ENCODE measurements at places on chromosomes 4 and X. TPM values are rescaled to one million over a fixed set of nuclear protein-coding genes. Genes with fewer than 3 reads are reported as not detected.

The USP17L11 gene
- total RNA-seq, result not detected

The PWWP3B gene
- 12.7 TPM for total RNA-seq

The GRPR gene
- 1.3 TPM for total RNA-seq

The DUSP21 gene
- total RNA-seq, result not detected

The CXCL10 gene
- 0.41 TPM for total RNA-seq

The P2RY10 gene
- not detected for total RNA-seq

The PDLIM3 gene
- total RNA-seq, result 11.2 TPM

The HHIP gene
- 120 TPM for total RNA-seq

The RPL39 gene
- 336 TPM for total RNA-seq

The ARHGAP24 gene
- total RNA-seq, result 13.4 TPM

The CABS1 gene
- total RNA-seq, result not detected

The CT45A2 gene
- total RNA-seq, result not detected

The STPG2 gene
- total RNA-seq, result 2.1 TPM

The AMBN gene
- total RNA-seq, result not detected

The KLKB1 gene
- total RNA-seq, result 1.7 TPM

DNA sequence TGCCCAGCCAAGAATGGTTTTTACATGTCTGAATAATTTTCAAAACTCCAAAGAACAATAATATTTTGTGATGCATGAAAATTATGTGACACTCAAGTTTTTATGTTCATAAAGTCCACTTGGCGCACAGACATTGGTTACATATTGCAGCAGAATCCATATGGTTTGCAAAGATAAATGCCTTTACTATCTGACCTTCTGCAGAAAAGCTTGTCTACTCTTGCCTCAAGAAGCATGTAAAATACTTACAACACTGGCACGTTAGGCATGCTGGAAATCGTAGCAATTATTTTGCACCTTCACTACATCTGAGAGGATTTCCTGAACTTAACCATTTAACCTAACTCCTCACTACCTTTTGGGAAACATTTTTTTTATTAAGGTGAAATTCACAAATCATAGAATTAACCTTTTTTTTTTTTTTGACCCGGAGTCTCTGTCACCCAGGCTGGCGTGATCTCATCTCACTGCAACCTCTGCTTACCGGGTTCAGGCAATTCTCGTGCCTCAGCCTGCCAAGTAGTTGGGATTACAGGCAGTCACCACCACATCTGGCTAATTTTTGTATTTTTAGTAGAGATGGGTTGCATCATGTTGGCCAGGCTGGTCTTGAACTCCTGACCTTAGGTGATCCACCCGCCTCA is 3.5 kb upstream of the XG start:
- DNase-seq, result no peak

DNA sequence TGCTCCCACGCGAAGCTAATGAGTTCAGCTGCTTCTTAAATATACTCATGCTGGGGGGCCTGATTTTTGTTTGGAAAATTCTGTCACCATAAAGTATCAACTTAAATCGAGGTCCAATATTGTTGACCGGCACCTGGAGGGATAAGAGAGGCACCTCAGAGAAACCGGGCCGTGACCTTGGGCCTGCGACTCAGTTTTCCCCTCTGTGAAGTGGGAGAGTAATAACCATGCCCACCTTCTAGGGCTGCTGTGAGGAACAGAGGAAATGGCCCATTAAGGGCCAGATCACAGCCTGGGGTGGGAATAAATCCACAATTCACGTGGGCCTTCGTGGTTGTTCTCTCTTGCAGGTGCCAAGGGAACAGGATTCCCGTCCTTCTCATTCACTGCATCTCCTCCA is 39.4 kb downstream of the ZBTB49 start:
- DNase-seq, result no peak

GRCh38 chr4:93788712-93789111 is 39.8 kb upstream of the ATOH1 start:
- no peak for DNase-seq

DNA sequence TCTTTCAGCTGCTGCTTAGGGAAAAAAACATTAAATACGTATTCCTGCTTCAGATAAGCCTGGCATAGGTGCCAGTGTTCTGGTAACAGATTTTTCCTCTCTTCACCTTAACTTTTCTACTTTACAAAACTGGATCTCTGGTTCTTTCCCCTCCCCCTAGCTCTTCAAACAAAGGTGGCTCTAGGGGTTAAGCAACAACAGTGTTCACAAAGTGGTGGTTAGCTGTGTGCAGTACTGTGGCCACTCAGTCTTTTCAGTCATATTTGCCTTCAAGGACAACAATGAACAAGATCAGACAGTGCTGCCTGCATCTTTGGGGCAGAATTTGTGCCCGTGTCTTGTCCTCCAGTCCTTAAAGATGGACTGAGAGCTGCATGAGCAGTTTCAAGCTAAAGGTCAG is 15.1 kb upstream of the RGN start:
- no peak for DNase-seq

- DNase-seq, result no peak
These were observed 96.5 kb upstream of the PGRMC2 start for GRCh38 chr4:128384091-128384520.

DNA sequence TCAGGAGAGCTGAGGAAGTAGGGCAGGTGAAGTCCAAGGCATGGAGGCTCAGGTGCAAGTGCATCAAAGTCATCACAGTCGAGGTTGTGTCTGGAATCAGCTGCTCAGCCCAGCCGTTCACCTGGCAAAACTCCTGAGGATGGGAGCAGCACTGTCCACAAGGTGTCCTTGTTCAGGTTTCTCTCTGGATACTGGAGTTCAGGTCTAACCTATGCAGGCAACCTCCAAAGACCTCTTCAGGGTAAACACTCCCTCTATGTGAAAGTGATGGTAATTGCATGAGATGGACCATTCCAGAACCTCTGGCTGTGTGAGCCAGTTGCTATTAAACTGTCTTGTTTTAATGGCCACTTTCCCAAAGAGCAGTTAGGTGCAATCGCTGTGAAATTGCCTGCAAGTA is 120.2 kb upstream of the PSAPL1 start:
- DNase-seq, result no peak

- DNase-seq, result no peak
These were observed 53.3 kb downstream of the CAMK2D start for GRCh38 chr4:113708250-113708649.

DNA sequence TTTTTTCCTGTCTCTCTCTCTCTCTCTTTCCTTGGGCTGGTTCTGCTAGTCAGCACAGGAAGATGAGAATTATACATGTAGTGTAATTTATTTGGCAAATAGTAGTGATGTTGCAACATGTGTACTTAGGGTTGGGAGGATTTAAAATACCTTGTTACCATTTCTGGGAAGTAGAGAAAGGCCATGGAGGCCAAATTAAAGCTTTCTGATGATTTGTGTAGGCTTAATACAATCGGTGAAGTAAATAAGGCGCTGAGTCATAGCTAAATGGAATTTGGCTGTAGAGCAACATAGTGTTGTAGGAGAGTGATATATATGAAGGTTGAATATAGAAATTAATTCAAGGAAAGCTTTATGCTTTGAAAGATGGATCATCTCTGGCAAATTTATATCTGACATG is 295.3 kb downstream of the GRID2 start:
- no peak for DNase-seq

GRCh38 chr4:37641886-37642849 is 44.0 kb downstream of the RELL1 start:
- no peak for DNase-seq

GRCh38 chrX:37603938-37604409 is 32.5 kb downstream of the LANCL3 start:
- DNase-seq, result no peak

- no peak for DNase-seq
These were observed 660.5 kb upstream of the SPANXN1 start for GRCh38 chrX:144586756-144587155.

- no peak for DNase-seq
These were observed 148.8 kb downstream of the INPP4B start for GRCh38 chr4:142697320-142697719.

DNA sequence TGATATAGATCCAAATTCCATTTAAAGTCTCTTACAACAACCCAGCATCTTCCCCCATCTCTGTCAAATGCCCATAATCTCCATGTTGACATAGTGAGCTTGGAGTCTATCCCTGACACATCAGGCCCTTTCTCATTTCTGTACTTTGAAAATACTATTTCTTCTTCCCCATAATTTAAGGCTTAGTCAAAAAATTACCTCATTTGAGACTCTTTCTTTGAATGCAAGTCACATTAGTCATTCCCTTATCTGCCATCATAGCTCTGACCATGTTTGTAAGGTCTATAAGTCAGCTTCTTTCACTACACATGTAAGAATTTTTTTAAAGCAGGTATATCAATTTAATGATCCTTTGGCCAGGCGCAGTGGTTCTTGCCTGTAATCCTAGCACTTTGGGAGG is 99.9 kb downstream of the DDX60 start:
- DNase-seq, result no peak

GRCh38 chrX:21831496-21831895 is 7.9 kb upstream of the MBTPS2 start:
- DNase-seq, result no peak

- DNase-seq, result no peak
These were observed 1080.9 kb upstream of the IGFBP7 start for GRCh38 chr4:58191109-58191508.

- no peak for DNase-seq
These were observed 459.5 kb downstream of the GASK1B start for GRCh38 chr4:157713342-157713741.

GRCh38 chrX:1767026-1767425 is 152.2 kb downstream of the ASMT start:
- no peak for DNase-seq

DNA sequence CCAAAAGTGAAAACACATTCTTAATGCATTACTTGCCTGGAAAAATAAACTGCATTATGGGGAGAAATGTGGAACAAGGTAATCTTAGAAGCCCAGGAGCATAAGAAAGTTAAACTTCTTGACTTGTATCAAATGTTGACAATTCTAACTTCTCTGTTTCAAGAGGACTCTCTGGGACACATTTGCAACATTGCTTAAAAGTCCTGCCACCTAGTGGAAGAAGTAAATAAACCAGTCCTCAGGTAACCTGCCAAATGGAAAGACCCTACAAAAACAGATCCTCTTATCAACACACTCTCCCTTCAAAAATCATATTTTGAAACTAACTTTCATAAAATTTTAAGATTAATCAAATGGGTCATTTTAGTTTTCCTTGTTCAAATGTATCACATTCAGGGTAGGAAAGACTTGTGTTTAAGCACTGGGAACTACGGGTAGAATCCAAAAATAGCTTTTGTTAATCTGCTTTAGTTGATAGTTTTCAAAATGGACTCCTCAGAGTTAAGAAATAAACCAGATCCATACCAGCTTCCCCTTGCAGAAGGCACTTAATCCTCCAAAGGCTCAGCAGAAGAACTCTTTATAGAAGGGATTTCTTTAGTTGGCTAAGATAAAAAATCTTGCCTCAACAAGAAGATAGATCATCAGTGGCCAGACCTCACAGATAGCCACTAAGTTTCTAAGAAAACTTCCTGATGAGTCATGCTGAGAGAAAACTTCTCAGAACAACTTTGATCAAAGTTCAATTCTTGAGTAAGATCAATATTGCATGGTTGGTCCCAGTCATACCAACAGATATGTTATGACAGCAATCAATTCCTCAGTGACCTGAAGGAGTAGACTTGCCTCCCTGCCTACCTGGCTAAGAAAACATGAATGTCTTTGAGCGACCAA is 141.7 kb downstream of the HHIP start:
- no peak for DNase-seq

DNA sequence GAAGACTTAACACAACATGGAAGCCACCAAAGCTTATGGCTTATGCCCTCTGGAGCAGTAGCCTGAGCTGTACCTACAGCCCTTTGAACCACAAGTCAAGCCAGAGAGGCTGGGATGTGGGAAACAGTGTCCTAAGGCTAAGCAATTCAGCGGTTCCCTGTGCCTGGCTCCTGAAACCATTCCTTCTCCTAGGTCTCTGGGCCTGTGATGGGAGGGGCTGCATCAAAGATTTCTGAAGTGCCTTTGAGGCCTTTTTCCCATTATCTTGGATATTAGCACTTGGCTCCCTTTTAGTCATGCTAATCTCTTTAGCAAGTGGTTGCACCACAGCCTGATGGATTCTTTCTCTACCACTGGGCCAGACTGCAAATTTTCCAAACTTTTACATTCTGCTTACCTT is 140.5 kb upstream of the NUDT10 start:
- no peak for DNase-seq

- DNase-seq, result no peak
These were observed 1487.3 kb downstream of the PCDH7 start for GRCh38 chr4:32207456-32207855.

- DNase-seq, result no peak
These were observed 95.8 kb upstream of the GPC4 start for GRCh38 chrX:133511041-133511440.

DNA sequence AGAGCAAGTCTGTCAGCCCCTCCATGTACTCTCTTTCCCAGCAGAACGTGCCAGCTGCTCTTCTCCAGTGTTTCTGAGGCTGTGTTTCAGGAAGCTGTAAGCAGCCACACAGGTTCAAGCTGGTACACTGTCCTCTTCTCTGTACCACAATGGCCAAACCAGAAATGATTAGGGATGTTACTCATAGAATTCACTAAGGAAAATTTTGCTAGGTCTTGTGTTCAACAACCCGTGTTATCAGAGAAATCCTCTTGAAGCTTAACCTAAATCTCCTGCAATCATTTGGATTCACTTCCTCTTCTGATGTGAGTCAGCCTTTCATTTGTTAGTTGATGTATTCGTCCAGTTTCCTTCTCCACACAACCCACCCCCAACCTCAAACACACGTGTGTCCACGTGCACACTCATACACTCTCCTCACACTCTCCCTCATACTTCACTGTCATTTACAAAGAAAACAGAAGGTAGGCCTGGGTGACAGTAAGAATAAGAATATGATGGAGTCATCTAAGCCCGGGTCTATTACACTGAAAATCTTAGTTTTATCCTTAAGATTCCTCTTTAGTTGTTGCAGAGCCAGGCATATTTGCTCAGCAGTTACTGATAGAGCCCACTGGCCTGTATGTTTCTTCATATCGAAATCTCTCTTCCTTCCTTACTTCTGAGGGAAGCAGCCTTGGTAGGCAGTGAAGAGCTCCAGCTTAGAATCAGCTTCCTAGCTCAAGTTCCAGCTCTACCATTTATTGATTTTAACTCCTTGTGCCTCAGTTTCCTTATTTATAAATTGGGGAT is 63.4 kb downstream of the DCUN1D4 start:
- no peak for DNase-seq

DNA sequence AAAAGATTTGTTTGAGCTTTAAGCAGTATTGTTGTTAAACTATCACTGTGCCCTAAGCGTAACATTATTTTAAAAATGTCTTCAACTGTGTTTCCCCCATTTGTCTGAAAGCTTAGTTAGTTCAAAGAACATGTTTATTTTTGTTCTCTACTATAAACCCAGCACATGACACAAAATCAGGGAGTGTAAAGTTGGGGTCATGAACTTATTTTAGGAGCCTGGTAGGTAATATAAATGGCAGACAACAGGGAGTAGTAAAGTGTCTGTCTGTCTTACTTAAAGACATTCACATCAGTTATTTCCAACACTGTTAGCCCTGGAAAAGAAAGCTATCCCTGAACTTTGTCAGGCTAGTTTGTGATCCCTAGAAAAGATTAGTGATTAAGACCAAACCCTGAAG is 3.9 kb downstream of the AIMP1 start:
- DNase-seq, result no peak

- no peak for DNase-seq
These were observed 730.8 kb downstream of the IL1RAPL1 start for GRCh38 chrX:29318012-29318411.
